ENCODE measurements at places on chromosomes 3 and 15.
A peak's percentile ranks its signal among the peaks of the same experiment; 100 is the strongest.

- DNase-seq, result no peak
Measured at GRCh38 chr3:122730240-122730639, 49.6 kb downstream of the PARP14 start.

DNA sequence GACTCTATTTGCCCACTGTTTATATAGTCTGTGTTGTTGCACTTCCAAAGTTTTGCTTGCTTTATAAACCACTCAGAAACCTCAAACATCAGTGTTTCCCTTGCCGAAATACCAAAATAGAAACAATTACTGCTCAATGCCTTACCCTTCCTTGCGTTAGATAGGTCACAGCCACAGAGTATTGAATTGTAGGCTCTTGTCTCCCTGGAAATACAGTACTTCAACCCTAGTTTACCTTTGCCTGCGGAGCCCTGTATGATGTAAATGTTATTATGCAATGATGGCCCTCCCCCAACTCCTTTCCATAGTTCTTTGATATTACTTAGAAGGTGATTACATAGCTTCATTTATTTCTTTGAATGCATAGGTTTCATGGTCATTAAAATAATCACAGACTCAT is 44.2 kb downstream of the SOX2 start:
- DNase-seq, result no peak

- DNase-seq, result no peak
Measured at GRCh38 chr3:73493543-73494308, 131.0 kb downstream of the PDZRN3 start.

DNA sequence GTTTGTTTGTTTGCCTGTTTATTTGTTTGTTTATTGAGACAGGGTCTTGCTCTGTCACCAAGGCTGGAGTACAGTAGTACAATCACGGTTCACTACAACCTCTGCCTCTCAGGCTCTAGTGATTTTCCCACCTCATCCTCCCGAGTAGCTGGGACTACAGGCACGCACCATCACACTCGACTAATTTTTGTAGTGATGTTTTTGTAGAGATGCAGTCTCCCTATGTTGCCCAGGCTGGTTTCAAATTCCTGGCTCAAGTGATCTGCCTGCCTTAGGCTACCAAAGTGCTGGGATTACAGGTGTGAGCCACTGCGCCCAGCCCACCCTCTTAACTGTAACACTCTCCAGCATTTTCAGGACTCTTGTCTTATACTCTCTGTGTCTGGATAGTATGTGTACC is 26.7 kb downstream of the PLD1 start:
- DNase-seq, result no peak

DNA sequence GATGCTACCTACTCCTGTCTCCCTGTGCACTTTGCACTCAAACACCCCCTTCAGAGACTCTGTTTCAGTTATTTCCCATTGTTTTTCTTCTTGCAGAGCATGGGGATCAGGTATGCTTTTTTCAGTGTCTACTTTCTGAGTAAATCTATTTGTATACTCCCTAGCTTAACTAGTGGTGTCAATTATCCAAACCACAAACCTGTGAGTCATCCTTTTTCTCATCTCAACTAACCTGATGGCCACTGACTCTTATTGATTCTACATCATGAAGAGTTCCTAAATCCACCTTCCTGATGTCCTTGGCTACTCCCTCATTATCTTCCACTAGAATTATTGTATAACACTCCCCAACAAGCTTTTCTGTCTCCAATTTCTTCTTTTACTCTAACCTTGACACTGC is 68.0 kb downstream of the DIPK2A start:
- peak; percentile 60 for DNase-seq

DNA sequence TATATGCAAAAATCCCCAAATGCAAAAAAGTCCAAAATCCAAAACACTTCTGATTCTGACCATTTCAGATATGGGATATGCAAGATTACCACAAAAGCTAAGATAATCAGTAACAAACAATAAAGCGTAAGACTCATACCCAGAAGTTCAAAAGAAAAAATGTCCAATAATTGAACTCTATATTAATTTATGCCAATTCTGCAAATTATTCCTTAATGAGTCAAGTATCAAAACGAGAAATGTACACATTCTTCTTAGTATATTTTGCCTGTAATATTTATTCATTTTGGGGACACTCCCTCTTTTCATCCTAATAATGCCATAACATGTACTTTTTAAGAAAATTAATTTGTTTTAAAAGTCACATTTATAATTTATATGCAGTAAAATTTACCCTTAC is 37.1 kb downstream of the DENND6A start:
- DNase-seq, result no peak

GRCh38 chr3:179421500-179421899 is 29.8 kb downstream of the GNB4 start:
- no peak for DNase-seq

DNA sequence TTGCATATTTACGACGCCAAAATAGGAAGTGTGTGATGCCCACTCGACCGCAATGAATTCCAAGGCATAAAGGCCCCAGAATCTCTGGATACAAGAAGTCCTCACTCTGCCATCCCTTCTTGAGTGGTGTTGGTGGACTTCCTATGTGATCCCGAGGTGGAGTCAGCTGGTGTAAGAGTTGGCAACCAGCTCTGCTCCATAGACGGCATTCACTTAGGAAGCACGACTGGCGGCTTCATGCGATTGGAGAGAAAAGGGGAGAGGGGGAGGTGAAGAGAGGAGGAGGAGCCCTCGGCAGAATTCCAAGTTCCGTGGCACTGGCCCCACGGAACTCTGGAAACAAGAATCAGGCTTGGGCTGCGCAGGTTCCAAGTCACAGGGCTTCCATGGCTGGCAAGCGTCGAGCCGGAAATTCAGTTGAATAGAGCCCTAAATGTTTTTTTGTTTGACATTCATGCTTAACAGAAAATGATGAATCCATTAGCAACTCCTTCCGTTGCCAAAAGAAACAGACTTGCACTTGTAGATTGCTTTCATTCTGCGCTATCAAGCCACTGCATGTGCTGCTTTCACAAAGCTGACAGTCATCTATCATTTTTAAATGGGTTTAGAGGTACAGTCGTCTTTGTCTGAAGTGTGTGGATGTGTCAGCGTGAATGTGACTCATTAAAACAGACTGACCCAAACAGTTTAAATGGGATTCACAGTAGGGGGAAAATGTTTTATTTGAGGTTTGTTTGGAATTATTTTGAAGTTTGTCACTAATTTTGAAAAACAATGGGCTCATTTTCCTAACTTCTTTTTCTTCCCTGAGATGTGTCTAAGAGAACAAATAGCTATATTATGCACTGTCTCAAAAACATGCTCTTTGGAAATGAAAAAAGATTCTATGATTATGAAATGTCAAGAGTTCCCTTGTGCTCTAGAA is 428.3 kb upstream of the ATP11B start:
- peak; percentile 15 for DNase-seq

GRCh38 chr3:192515664-192516045 is 211.7 kb downstream of the FGF12 start:
- peak; percentile 67 for DNase-seq

DNA sequence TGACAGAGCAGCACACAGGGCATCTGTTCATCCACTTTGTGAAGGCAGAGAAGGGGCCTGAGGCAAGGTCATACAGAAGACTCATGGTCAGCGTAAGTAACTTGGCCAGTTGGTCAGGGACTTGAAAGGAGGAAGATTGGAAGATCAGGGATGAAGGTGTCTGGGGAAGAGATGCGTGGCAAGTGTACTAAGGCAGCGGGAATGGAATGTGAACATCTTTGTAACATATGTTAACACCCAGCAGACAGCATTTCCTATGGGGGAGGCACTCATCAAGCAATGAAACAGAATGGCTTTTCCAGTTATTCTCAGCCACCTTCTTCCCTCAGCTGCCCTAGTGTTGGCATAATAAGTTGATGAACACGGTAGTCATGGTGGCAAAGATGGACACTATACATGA is 7.8 kb upstream of the RFC4 start:
- DNase-seq, result no peak

DNA sequence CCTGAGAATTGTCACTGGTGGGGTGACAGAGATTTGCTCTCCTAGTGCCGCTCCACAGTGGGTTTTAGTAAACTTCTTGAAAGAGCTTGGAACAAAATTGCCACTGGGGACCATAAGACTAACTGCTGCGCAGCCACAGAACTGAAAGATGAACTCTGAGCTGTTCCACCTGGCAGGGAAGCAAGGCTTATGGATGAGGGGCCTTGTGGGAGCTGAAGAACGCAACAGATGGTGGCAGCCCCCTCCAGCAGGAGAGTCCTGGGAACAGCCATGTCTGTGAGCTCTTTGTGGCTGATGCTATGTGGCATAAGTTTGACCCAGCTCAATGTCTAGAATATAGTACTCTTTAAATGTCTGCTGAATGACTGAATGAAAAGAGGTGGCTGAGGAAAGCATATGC is 66.8 kb upstream of the C2CD4B start:
- no peak for DNase-seq

- peak; percentile 25 for DNase-seq
Measured at GRCh38 chr3:195526492-195526891, 16.6 kb downstream of the PPP1R2 start.

DNA sequence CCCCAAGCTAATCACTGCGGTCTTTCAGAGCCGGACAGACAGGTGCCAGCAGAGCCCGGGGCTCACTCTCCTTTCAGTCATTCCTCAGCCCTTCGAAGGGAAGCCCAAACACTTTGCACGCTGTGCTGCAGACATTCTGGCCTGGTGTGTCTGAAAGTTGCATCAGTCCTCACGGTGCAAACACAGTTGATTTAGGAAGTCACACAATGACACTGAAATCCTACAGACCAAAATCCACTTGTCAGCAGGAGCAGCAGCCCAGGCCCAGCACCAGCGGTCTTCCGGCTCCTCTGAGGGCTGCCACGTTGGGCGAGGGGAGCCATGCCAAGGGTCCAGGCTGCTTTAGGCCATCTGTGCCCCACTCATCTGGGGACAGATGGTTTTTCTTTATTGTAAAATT is 61.6 kb downstream of the RGMA start:
- DNase-seq, result no peak

Measured in PC-9 (cell line).